ENCODE measurements at places on chromosomes 12 and 14.
A peak's percentile ranks its signal among the peaks of the same experiment; 100 is the strongest.

- DNase-seq: no peak
Observed at GRCh38 chr12:28611115-28611435, 420.8 kb downstream of the CCDC91 start.

DNA sequence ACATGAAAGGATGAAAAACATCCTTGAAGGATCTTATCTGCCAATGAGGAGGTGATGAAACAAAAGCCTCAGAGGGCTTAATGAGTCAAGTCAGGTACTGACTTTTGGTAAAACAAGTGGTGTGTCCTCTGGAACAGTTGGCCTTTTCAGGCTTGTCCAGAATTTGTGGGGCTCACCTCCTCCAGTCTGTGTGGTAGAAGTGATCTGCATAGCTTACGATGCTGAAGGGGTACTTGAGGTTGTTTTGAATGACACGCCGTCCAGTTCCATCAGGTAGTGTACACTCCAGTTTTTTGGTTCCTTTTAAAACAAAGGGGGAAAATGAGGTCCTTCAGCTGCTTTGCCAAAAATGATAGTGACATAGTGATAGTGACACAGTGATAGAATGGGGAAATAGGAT, 17.0 kb downstream of the RTRAF start:
- DNase-seq: no peak

GRCh38 chr14:68794851-68795596, 2.2 kb upstream of the ZFP36L1 start:
- peak; percentile 56 for DNase-seq

- DNase-seq: no peak
Observed at GRCh38 chr12:28097221-28097620, 93.0 kb upstream of the CCDC91 start.

GRCh38 chr12:91104812-91105466, 6.4 kb downstream of the LUM start:
- DNase-seq: no peak

DNA sequence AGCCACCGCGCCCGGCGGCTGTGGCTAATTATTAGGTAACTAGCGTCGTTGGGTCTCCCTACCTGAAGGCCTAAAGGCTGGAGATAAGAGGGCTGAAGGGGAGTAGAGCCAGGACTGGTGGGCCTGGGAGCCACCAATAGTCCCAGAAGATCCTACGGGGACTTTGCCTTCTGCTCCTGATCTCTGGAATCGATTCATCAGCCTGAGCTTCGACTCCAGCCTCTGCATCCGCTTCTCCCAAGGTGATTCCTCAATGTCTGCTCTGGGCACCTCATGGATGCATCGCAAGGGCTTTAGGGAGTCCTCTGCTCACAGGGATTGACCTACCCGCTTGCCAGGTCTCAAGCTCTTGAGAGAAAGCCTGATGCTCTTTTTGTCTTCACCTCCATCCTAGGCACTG, 14.7 kb upstream of the KDM2B start:
- DNase-seq: no peak

GRCh38 chr12:131735153-131735456, 24.2 kb downstream of the SFSWAP start:
- DNase-seq: no peak

DNA sequence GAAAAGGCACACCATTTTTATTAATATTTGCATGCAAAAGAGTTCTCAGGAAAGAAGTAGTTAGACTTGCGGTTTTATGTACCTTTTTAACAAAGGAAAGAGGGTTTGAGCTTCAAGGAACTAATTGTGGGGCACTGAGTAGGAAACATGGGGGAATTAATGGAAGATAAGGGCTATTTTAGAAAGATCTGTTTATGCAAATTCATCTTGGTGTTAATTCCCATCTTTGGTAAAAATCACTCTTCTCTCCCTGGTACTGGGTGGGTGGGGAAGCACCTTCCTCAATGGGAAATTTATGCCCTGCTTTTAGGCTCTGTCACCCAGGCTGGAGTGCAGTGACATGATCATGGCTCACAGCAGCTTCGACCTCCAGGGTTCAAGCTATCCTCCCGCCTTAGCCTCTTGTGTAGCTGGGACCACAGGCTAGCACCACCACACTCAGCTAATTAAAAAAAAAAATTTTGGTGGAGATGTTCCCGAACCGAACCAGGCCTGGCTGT, 30.1 kb upstream of the RESF1 start:
- DNase-seq: no peak

GRCh38 chr12:57161491-57161890, 14.1 kb upstream of the LRP1-AS start:
- no peak for DNase-seq

DNA sequence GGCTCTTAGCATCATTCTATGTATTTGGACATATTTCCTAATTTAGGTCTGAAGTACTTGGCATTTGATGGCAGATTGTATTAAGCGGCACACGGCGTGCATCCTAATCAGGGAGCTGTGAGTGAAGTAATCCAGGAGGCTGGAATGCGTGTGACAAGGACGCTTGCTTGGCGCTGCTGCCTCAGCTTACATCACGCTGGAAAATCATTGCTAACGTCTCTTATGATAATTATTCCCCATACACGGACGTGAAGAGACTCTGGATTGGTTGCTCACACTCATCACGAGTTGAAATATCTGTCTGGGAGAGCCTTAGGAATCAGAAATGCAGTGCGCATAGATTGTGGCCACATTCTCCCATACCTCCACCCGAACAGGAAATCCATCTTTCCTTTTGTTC, 85.3 kb downstream of the FBXW8 start:
- DNase-seq: no peak

- DNase-seq: no peak
Observed at GRCh38 chr12:88450136-88450535, 130.1 kb downstream of the KITLG start.

DNA sequence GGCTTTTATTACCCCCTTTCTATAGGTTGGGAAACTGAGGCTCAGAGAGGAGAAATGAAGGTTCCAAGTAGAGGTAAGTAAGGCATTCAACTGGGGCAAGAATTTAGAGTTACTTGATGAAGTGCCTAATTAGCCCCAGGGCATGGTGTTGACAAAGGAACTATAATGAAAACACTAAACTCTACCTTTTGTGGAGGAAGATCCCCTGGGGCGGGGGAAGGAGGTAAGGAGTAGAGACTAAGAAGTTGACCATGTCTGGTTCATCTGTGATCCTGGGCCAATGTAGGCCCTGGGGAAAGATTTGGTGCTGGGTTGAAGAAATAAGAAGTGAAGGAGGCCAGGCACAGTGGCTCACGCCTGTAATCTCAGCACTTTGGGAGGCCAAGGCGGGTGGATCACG, 16.2 kb upstream of the COX6A1 start:
- no peak for DNase-seq

DNA sequence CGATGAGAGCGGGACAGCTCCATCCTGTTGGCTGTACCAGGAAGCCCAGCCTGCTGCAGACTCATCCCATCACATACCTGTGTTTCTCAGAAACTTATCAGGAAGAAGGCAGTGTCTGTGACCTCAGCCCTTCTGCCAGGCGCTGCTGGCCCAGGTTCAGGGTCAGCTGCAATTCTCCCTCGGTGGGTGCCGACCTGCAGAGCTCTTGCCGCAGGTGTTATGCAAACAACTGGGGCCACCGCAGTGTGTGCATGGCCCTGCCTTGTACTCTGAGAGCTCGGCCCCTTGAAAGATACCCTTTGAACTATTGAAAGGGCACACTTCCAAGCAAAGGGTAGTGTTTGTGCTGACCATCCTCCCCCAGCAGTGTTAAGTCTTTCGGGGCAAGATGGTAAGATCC, 322.2 kb upstream of the DIO3 start:
- no peak for DNase-seq

GRCh38 chr12:43337571-43338444, 214.2 kb downstream of the ADAMTS20 start:
- DNase-seq: no peak

Measured in activated naive CD4-positive, alpha-beta T cell treated with anti-CD3 and anti-CD28 coated beads, Interleukin-2, amount 10 ng/mL, durations not matched to agents 7 days and 5 days (primary cell).